ENCODE measurements at places on chromosomes 5 and 9. TPM values are rescaled to one million over a fixed set of nuclear protein-coding genes. Genes with fewer than 3 reads are reported as not detected.

DNA sequence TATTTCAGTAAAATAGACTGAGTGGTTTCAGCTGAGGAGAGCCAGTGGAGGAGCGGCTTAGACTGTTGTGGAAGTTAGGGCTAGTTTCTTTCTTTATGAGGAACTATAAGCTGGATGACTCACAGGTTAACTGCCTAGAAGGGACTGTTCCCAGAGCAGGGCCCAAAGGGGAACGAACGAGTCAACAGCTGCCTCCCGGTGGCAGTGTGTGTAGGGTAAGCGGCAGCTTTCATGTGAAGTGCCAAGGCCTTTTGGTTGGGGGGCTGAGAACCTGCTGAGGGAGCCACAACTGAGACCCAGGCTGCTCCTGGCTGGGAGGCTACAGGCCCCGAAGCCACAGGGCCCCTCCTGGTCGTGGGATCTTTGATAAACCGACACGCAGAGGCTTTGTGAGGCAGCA lies 7.0 kb downstream of the SQSTM1 start:
- DNase-seq, result no peak

DNA sequence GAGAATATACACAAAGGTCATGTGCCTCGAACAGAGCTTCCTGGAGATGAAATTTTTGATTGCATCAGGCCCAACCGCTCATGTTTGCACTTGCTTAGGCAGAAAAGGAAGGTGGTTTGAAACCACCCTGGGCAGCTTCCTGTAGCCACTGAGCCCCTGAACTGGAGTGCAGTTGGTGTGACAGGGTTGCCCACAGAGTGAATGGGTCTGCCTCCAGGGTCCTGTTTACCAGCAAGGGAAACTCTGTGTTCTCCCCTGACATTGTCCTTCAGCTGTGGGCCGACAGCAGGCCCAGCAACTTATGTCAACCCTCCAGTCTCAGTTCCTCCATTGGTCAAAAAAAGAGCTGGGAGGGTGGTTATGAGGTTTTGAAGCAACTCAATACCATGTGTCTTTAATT lies 289.6 kb downstream of the KIF4B start:
- DNase-seq, result no peak

DNA sequence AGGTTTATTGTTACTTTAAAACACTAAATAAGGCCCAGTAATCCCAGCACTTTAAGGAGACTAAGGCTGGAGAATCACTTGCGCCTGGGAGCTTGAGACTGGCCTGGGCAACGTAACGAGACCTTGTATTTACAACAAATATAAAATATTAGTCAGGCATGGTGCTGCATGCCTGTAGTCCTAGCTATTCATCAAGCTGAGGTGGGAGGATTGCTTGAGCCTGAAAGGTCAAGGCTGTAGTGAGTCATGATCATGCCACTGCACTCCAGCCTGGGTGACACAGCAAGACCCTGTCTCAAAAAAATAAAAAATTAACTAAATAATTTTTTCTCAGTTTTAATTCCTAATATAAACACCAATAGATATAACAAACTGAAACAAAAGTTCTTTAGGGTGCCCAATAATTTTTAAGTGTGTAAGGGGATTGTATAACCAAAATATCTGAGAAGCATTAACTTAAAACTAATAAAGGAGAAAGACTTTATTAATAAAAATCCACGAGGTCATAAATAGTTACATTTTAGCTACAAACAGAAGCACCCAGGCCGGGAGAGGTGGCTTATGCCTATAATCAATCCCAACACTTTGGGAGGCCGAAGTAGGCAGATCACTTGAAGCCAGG lies 32.7 kb downstream of the FAM13B start:
- DNase-seq, result no peak

DNA sequence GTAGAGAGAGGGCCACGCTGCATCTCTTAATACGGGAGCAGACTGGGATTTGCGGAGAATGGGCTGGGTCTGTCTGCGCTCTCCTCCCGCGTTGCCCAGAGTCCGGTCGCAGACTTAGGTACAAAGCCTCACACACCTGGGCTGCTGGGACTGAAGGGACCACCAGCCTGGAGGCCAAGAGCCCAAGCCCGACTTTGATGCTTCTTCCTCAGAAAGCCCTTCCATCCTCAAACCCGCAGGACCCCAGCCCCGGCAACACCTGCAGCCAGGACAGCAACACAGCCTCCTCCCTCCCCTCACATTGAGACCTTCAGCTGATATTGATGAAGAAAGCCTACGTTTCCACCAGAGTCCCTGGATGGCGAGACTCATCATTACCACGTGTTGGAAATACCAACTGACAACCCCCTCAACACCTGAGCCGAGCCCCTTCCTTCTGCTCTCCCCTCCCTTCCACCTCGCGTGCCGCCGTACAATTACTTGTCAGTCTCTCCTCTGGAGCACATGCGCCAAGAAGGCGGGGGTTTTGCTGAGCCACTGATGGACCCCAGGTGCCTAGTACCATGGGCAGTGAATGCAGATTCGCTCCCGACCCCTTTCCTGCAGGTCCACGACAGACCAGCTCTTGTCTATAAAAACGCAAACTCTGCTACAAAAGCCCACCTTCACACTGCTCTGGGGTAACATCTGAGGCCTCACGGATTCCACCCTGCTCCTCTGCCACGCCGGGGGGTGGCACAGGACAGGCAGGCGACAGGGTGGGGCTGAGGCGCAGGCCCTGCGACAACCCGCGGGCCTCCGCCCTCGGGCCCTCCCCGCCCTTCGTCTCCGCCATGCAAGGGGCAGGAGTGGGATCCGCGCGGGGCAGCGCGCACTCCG lies 841 bp downstream of the ASB6 start:
- no peak for DNase-seq

The STC2 gene
- total RNA-seq, result 3.6 TPM

The ADCY2 gene
- total RNA-seq, result 1.5 TPM

Measured in endothelial cell (in vitro differentiated cells).